ENCODE measurements at places on chromosomes 12 and 14.
A peak's percentile ranks its signal among the peaks of the same experiment; 100 is the strongest.

DNA sequence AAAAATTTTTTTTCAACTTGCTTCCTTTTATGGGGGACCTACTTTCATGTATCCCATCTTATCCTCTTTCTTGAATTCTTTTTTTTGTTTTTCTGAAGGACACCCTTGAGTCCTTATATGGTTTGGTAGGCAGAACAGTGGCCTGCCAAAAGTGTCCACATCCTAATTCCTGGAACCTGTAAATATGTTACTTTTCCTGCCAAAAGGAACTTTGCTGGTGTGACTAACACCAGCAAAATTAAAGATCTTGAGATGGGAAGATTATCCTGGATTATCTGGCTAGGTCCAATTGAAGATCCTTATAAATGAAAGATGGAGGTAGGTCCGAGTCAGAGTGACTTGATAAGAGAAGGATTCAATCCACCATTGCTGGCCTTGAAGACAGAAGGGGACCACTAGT, 5.3 kb downstream of the NUBPL start:
- no peak for DNase-seq

DNA sequence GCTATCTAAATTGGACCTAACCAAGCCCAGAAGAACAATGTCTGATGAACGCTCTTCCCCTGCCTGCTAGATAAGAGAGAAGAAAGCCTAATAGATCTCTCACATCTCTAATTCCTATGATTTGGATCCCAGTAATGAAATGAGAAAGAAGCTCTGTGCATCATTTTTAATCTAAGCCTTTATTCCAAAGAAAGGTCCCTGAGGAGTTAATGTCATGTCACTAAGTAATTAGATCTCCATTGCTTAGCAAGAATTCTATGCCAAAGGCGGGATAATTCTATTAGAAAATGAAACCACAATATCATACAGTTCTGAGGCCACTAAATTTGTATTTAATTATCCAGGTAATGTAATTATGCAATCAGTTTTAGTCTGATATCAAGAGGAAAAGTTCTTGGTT, 74.2 kb upstream of the TMEM260 start:
- no peak for DNase-seq

DNA sequence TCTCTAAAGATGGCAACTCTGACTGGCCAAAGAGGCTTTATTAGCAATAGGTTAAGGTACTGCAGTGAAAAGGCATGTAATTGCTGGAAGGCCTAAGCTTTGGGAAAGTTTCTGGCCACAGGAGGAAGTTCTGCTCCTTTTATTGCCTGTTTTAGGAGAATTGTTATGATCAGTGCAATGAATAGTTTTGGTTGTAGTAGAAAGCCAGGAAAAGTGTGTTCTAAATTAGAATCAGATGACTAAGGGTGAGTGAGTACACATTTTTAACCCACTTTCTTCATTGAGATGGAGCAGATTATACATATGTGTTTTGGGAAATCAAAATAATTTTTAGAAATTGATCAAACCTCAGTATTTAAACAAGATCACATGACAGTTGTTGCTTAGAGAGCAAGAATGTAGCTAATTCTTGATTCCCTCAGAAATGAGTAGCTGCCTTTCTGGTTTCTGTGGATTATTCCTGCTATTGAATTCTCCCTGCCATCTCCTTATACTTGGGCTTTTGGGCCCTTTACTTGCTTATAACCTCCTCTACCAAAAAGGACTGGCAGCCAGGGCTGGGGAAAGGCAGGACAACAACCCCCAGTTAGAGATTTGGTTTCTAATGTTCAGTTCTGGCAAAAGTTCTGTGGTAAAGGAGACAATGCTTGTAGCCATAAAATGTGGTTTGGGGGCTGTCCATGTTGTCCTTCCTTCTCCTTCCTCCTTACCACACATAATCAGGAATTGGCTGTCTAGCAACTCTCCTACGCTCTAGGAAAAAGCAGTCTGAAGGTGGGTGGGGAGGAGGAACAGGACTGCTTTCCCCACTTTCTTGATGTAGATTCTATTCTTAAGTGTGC, 217.1 kb downstream of the SLC38A4 start:
- DNase-seq = no peak

GRCh38 chr14:67440513-67440912, 28.5 kb upstream of the PLEK2 start:
- DNase-seq = no peak

DNA sequence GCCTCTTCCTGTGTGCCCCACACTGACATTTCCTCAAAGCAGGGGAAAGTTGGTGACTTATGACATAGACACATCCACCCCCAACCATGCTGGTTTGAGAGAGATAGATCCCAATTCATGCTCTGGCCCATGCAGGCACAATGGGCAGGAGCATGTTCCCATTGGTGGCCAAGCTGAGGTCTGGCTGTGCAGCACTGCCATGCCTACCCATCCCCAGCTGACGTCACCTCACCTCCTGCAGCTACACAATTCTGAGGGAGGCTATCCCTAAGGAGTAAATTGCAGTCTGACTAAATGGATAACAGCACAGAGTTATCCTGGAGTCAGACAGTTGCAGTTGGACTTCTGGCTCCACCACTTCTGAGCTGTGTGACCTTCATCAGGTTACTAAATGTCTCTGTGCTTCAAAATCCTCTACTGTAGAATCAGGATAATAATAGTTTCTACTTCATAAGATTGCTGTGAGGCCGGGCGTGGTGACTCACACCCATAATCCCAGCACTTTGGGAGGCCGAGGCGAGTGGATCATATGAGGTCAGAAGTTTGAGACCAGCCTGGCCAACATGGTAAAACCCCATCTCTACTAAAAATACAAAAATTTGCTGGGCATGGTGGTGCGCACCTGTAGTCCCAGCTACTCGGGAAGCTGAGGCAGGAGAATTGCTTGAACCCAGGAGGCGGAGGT, 323.9 kb downstream of the BCL11B start:
- no peak for DNase-seq

DNA sequence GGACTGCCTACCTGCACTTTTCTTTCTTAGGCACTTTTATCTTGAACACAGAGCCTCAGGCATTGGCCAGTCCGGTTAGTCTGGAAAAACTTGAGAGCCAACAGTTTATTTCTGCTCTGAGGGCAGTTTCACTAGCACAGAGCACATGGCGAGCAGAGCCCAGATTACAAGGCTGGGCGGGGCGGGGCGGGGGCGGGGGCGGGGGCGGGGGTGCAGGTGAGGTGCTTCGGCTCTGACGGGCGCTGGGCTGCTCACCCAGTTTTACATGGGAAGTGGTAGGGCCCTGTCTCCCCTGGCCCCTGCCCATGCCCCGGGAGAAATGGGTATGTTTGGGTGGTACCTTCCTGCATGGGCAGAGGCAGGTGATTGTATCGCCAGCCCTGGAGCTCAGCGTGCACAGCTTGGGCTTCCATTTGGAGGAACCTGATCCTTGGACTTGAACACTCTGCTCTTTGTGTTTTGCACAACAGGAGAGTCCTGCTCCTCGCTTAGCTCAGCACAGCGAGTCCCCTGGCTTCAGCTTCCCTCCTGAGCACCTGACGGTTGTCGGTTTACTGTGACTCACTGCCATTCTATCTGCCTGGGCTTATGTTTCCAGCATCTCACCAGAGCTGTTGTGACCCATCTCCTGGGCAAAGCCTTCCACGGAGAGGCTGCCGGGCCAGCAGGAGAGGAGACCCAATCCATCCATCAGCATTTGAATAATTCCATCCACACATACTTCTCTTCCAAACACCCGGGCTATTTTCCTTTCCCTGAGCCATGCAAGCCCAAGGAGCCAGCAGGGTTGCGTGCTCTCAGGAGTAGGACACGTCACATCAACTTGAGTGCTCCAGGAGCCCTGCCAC, 108.5 kb downstream of the ARF6 start:
- DNase-seq = no peak

DNA sequence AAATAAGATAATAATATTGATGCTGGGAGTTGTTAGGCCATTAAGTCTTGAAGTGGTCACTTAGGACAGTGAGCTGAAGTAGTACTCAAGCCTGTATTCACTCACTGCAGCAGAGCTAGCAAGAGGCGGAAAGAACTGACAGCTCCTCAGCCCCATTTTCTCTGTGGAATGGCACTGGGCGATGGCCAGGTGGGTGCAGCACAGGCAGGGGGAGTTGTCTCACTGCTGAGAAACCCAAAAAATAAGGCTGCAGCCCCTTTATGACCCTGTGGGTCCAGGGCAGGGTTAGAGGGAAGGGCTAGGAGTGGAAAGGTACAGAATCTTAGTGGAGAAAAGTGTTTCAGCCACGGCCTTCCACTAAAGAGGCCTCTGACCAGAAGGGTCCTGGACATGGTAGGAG, 35.5 kb downstream of the PDZRN4 start:
- DNase-seq = no peak

DNA sequence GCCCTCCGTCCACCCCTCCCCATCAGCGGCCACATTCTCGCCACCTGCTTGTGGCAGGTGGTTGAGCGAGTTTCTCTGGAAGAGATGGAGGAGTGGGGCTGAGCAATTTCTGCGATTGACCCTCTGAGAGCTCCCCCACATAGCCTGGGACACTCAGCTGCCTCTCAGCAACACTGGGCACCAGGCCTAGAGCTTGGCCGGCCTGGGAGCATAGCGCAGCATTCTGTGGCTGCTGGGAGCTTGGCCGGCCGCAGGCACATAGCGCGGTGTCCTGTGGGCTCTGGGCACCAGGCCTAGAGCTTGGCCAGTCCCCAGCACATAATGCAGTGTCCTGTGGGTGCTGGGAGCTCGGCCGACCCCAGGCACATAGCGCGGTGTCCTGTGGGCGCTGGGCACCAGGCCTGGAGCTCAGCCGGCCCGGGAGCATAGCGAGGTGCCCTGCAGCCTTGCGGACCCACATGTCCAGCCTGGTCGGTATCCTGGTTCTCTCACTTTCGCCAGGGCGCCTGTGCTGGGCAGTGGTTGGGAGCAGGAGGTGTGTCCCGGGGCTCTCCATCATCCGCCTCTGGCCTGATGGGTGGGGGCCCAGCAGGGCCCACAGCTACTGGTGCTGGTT, 43.8 kb downstream of the LRCOL1 start:
- DNase-seq = no peak

DNA sequence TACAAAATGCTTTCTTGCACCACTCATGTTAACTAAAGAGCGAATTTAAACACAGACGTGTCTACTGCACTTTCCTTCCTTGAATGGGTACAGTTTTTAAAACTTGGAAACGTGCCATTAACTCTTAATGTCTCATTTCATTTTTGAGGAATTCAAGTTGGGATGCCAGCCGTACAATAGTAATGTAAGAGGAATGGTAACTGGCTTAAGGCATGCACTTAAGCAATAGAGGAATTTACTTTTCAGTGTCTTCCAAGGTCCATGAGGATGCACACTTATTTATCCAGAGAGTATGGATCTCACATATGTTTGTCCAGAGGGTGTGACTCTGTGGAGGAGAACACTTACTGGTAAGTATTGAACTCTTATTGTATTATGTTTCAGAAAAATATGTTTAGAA, 52.9 kb downstream of the PPP4R4 start:
- no peak for DNase-seq

DNA sequence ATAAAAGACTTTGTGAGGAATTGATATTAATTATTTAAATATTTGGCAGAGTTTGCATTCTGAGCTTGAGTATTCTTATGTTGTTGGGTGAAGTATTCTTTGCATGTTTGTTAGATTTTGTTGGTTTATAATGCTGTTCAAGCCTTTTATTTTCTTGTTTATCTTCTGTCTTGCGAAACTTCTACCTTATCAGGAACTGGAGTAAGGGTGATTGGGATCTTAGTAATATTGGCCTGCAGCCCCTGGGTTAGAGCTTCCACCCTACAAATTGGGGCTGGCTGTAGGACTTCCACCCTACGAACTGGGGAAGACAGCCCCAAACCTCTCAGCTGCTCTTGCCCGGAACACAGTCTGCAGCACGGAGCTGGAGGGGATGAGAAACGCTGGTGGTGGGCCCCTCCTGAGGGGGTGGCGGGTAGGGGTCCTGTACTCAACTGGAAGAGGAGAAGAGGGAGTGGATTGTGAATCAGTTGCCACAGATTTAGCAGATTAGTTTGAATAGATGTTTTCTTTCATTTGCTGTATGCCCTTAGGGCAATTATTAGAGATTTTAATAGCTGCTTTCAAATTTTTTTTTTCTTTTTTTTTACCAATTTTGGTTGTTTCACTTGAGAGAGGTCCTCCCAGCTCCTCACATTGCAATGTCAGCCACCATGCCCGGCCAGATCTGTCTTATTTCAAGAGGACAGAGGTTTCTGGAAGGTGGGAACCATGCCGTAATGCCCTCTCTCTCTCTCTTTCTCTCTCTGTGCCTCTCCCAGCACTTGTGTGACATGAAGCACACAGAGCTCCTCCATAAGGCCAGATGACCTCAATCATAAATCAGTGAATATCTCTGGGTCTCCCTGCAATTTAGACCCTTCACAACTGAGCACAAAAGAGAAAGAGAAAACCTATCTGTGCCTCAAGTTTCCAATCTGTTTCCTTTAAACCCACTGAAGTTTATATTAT, 123.4 kb downstream of the DICER1 start:
- DNase-seq = no peak

GRCh38 chr12:88185988-88186387, 43.9 kb downstream of the TMTC3 start:
- DNase-seq = no peak

GRCh38 chr12:87365423-87365822, 663.8 kb downstream of the C12orf50 start:
- no peak for DNase-seq

DNA sequence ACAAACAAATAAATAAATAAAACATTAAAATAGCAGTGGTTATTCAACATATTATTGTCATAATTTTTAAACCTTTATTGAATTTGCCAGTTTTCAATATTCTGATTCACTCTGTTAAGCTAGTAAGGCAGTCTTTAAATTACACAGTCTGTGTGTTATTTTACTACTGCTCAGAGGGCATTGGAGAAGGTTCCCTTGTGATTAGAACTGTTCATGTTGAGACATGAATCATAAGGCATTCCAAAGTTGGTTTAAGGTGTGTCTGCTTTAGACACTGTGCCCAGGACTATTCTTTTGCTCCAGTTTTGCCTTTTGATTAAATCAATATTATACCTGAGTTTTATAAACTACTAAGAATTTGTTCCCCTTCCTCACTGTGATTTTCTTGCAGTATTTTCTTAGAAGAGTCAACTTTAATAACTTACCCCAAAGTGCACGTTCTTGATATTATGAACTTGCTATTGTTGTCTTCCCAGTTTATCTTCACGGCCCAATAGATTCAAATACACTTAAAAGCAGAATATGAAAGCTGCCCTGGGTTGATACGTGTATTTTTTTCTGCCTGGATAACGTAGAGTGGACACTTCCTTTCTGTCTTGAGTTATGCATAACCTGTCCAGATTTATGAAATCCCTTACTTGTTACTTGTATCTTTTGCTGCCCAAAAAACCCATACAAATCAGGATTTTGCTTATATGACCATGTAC, 105.3 kb upstream of the BCAT1 start:
- DNase-seq = no peak

GRCh38 chr14:22297376-22297775, 291.6 kb downstream of the DAD1 start:
- no peak for DNase-seq

- DNase-seq = peak; percentile 90
These were observed at the start of gene RNASE4 for GRCh38 chr14:20683891-20684661. Gene RNASE4, plus strand, starts transcription at chr14:20684560. Its CDS starts 14,812 bp downstream, at chr14:20699372.

DNA sequence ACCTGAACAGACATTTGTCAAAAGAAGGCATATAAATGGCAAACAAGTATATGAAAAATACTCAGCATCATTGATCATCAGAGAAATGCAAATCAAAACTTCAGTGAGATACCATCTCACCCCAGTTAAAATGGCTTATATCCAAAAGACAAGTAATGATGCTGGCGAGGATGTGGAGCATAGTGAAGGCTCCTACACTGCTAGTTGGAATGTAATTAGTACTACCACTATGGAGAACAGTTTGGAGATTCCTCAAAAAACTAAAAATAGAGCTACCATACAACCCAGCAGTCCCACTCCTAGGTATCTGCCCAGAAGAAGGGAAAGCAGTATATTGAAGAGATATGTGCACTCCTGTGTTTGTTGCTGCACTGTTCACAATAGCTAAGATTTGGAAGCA, 146.1 kb downstream of the TGFB3 start:
- DNase-seq = no peak

- DNase-seq = no peak
These were observed 3.7 kb downstream of the MVK start for GRCh38 chr12:109577311-109577710.
